ENCODE measurements at places on chromosomes 5 and 9.

DNA sequence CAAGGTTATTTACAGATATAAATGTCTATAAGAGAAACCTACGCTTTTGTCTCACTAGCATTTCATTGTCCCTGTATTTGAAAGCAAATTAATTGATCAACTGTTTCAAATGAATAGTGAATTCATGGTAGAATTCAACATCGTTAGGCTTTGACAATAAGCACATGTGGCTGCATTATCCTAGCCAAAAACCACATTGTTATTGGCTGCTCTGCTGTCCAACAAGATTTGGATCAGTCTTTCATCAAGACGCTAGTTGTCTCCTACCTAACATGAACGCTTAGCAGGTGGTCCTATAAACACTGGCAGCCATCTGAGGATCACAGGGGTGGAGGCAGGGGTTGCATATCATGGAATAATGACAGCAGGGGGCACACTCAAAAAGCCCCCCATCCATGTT, 455.0 kb downstream of the CTNND2 start:
- DNase-seq, result no peak

- peak; percentile 38 for DNase-seq
Measured at GRCh38 chr9:121133104-121133816, 58.5 kb downstream of the CNTRL start.

- DNase-seq, result no peak
Measured at GRCh38 chr5:132114150-132115121, 40.8 kb downstream of the CSF2 start.

GRCh38 chr9:128732576-128732975, 8.6 kb upstream of the ZDHHC12 start:
- no peak for DNase-seq

- no peak for DNase-seq
Measured at GRCh38 chr9:27586304-27586703, 13.0 kb upstream of the C9orf72 start.

All from stimulated activated CD8-positive, alpha-beta memory T cell treated with anti-CD3 and anti-CD28 coated beads, Interleukin-2, amount 100 ng/mL, for 1 hour (primary cell).